ENCODE measurements at places on chromosomes 1 and 21. TPM values are rescaled to one million over a fixed set of nuclear protein-coding genes. Genes with fewer than 3 reads are reported as not detected.

Gene MSH4
- 1.1 TPM for polyA plus RNA-seq

DNA sequence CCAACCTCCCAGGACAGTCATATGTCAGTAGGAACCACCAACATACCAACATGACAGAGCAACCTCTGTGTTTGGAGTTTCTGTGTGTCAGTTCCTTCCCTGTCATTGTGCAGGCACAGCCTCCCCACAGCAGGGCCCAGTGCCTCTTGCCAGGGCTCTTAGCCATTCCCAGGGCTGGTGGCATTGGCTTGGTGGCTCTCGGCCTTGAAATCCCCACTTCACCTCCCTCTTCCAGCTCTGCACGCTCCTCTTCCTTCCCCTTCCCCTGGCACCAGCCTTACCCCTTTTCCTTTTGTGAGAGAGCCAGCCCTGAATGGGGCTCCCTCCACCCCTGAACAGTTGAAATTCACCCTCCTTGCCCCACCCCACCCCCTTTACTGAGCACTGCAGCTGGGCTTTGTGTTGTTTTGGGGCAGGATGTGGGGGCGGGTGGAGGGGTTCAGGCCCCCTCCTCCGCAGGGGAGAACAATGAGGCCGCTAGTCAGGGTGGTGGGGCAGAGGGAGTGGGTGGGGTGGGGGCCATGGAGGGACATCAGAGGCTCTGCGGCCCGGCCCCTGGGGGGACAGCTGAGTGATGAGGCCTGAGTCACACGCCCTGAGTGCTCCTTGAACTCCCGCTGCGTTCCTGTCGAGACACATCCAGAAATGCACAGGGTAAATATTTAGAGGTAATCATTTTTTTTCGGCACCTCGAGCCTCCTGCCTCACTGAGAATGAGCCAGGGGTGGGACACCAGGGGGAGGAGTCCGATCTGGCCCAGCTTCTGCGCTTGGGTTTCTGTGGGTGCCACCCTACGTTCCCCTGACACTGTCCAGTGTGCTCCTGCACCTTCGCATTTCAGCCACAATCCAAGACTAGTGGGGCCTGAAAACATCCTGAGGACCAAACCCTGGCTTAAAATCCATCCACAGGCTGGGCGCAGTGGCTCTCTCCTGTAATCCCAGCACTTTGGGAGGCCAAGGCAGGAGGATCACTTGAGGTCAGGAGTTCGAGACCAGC is 28.6 kb downstream of the LGR6 start:
- DNase-seq = no peak

- DNase-seq = no peak
Observed at GRCh38 chr1:71464016-71464415, 383.2 kb upstream of the ZRANB2 start.

DNA sequence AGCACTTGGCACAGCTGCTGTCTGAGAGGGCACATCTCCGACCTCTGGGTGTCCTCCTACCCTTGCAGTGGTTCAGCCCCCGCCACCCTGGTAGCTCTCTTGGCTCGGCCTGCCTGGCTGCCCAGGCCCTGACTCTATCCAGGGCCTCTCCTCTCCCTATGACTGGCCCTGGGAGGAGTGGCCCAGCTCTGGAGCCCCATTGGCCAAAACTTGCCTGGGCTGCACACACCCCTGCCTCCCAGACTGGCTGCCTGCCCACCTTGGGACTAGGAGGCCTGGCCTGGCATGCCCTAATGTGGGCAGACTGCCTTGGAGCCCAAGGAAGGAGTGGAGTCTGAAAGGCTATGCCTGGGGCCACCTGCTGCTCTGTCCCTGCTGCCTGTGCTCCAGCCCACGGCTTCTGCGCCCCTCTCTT is 33.6 kb downstream of the ACOT11 start:
- peak; percentile 47 for DNase-seq

DNA sequence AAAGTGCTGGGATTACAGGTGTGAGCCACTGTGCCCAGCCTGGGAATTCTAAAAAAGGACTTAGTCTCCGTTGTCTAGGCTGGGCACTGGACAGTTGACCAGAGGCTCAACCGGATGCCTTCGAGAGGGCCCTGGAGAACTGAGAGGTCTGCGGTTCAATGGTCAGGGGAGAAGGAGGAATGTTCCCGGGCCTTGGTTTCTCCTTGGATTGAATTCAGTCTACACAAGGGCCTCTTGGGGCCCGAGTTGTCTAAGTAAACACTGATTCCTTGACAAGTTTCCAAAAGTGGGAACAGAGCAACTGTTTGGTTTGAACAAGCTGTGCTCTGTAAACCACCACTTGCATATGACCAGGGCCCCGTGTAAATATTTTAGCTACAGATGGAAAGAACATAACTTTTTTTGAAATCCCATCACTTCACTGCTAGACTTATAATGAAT is 29.1 kb upstream of the CAPZB start:
- no peak for DNase-seq

DNA sequence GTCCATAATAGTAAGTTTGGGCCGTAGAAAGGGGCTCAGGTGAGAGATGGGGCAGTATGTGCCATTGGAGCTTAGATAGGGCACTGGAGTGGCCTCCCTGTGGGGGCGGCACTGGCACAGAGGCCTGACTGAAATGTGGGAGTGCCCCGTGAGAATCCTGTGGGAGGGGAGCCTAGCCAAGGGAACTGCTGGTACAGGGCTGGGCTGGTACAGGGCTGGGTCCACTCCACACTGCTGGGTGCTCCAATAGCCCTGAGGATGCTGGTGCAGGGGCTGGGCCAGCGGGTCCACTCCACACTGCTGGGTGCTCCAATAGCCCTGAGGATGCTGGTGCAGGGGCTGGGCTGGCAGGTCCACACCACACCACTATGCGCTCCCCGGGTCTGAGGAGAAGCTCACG is 44.8 kb upstream of the PWP2 start:
- no peak for DNase-seq

DNA sequence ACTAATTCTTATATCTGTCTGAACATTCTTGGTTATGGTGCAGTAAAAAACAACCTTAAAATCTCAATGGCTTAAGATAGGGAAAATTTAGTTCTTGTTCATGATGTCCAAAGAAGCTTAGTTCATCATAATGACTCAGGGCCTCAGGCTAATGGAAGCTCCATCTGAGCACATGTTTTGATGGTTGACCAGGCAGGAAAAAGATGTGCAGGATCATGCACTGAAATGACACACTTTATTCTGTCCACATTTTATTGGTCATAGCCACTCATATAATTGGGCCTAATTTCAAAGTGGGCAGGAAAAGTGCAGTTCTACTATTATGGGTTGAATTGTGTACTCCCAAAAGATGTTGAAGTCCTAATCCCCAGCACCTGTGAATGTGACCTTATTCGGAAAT is 198.2 kb downstream of the CENPF start:
- no peak for DNase-seq

DNA sequence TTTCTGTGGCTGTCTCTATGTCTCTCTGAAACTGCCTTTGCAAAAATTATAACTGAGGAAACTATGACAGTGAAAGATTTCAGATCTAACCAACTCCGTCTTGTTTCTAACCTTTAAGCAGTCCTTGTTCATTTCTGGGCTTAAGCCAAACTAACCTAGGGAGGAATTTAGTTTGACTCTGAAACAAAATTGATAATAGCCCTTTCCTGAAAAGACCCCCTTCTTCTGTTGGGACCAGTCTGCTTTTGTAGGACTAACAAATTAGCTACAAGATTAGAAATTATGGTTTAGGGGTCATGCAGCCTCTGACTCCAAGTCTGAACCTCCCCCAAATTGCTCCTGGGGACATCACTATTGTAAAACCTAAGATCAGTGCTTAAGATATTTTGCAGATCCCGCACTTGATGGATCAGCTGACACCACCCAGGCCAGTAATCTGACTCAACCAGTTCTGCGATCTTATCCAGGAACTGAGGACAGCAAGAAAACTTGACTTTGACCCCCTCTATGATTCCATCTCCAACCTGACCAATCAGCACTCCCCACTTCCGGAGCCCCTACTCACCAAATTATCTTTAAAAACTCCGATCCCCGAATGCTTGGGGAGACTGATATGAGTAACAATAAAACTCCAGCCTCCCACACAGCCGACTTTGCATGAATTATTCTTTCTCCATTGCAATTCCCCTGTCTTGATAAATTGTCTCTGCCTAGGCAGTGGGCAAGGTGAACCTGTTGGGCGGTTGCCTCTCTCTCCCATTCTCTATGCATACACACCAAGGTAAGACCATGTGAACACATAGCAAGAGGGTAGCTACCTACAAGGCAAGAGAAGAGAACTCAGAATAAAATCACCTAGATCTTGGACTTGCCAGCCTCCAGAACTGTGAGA is 11.1 kb upstream of the TRIM63 start:
- DNase-seq = no peak

Gene LCE2C
- polyA plus RNA-seq = not detected

GRCh38 chr1:147267711-147268110 is 25.2 kb downstream of the CHD1L start:
- no peak for DNase-seq

DNA sequence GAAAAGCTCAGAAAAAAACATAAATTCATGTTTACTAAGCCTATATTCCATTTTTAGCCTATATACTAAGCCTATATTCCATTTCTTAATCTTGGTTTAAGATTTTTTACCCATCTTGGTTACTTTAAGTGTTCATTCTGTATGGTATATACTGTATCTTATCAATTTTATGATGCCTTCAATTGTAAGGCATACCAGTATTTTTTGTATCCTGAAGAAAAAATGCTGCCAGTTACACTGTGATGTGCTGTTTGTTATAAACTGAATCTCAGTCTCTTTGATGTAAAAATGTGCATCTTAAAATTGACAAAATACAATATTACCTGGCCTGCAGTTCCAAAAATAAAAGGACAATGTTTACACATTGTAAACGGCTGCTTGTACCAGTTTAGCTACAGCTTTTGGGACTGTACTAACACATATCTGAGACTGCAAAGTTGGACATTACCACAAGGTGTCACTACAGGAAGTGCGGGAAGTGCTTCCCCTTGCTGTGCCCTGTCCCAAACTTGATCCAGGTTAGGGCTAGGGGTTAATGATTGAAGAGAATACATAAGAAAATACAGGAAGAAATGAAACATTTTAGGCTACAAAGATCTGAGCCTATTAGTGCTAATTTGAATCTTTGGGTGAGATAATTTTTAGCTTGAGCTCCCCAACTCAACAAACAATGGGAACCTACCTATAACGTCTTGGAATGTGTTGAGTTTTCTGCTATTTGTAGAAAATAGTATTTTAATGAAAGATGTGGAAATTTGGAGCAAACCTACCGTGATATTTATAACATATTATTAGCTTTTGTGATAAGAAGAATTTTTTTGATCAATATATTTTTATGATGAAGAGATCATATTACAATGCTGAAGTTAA is 108.9 kb downstream of the LBR start:
- DNase-seq = peak; percentile 13

- no peak for DNase-seq
Observed at GRCh38 chr21:43971201-43971991, 40.7 kb upstream of the TRAPPC10 start.

Measured in left renal cortex interstitium (tissue), 4 donors.